OCI-LY7 (cell line): ENCODE measurements at places on chromosomes 1 and 21. TPM values are rescaled to one million over a fixed set of nuclear protein-coding genes. Genes with fewer than 3 reads are reported as not detected.

The MIB2 gene
- total RNA-seq, result 54.0 and 55.3 TPM in 2 replicates

The TRNP1 gene
- total RNA-seq, result not detected in 2 replicates

The VAV3 gene
- total RNA-seq, result 5.1 and 8.3 TPM in 2 replicates

GRCh38 chr21:15309022-15309590, 244.3 kb upstream of the NRIP1 start:
- no peak for DNase-seq

DNA sequence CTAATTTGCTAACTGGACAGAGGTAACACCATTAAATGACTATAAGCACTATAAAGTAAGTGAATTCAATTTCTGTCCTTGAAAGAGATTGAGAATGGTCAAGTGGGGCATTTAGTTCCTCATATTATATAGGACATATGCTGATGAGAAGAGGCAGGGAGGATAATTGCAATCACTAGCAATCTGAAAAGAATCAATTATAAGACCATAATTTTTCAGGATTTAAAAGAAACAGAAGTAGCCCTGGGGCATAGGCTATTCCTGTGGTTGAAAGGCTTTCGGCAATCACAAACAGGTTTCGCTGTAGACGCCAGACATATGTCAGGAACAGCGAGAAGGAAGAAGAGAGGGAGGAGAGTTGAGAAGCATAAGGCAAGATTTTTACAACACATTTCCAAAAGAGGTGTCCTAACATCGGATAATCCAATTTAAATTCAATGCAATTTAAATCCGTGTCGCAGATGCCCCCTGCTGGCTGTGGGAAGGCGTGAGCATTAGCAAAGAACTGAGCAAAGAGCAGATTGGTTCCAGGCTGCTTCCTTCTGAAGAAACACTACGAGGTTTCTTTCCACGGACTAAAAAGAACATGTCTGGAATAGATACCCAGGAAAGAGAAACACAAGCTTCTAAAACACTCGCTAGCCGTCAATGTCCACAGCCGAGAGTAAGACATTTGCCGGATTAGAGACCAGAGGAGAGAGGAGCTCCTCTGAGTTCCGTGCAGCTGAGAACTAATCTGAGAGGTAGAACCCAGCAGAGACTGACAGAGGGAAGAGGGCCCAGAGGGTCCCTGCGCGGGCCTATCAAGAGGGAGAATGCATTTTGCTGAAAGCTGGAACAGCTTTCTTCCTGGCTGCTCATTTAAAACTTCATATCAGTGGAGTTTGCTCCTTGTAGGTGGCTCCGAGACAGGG, 27.9 kb downstream of the RGS5 start:
- DNase-seq, result peak; percentile 44

DNA sequence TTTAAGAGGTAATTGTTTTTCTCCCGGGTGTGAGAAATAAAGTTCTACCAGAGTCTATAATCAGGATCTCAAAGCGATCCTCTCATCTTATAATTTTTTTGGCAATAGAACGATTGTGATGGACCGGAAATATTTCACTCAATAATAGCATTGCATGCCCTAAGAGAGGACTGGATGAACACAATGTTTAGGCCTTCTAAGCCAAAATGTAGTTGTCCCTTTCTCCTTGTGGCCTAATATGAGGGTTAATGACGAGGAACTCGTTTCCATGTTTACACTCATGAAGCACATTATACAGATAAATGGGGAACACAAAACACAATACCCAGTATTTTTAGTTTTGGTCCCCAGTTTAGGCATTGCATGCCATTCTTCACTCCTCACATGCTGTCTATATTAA, 5.9 kb downstream of the TBX15 start:
- DNase-seq, result no peak

DNA sequence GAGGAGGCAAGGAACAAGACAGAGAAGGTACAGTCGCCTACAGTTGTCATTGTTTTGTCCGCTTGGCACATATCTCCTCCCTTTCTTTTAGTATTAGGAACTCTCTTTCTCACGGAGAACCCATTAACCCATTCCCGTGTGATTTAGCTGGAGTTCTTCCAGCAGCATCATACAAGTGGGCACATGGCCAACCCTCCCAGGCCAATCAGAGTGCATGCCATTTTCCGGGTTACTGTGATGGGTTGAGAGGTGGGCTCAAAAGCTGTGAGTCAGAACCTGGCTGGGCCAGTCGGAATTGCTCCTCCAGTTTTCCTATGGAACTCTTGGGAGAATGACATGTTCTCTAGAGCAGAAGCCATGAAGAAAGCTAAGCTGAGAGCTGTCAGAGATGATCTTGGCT, 83.1 kb upstream of the SOD1 start:
- DNase-seq, result no peak

DNA sequence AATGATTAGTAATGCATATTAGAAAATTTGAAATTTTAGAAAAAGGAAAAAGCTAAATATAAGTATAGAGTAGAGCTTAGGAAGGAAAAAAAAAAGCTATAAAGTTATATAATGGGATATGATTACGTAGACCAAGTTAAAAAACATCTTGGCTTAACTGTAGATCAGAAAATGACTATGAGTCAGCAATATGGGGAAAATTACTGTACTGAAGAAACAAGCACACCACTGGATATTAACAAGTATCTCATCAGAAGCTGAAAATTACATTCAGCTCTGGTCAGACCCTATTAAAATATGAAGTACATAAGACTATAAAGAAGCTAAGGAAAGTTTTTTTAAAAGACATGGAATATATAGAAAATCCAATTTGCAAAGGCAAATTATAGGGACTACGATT, 19.5 kb downstream of the DNAJC8 start:
- no peak for DNase-seq

- no peak for DNase-seq
These were observed 90.2 kb downstream of the TGFBR3 start for GRCh38 chr1:91795591-91796389.
